Activated gamma-delta T cell treated with Interleukin-2 at 50 U/mL for 16 hours (primary cell): ENCODE measurements at places on chromosomes 1 and 21.

GRCh38 chr1:248009681-248010080, 3.8 kb upstream of the OR2L5 start:
- DNase-seq: no peak

GRCh38 chr1:8097077-8097799, 71.1 kb upstream of the ERRFI1 start:
- no peak for DNase-seq

DNA sequence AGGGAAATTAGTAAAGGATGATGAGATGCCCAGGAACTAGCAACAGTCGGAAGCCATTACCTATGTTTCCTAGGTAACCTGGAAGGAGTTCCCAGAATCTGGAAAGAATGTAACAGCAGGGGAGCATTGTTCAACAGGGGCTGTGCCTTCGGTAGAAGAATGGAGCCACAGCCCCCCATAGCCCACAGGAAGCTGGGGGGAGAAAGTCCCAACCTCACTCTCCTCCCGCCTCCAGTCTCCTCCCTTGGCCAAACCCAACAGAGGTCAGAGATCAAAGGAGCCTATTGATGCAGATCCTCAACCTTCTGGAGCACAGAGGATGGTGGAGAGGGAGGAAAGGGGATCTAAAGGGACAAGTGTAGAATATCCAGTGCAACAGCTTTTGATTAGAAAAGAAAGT, 131.5 kb upstream of the SLC44A3 start:
- DNase-seq: no peak

- DNase-seq: no peak
Observed at GRCh38 chr21:36113647-36114428, 21.0 kb upstream of the CBR3 start.

DNA sequence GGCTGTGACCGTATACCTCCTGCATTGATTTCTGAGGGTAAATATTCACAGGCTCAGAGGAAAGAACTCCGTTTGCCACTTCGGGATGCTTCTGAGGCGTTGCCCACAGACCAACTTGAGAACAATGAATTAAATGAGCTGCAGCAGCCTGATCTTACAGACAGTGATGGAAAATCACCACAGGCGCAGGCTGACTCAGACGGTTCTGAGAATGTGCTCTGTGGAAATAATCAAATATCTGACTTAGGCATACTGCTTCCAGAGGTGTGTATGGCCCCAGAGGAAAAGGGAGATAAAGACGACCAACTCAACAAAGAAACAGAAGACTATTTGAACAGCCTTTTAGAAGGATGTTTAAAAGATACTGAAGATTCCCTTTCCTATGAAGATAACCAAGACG, 76.7 kb upstream of the SCCPDH start:
- DNase-seq: no peak
